ENCODE measurements at places on chromosomes 3 and 15.

DNA sequence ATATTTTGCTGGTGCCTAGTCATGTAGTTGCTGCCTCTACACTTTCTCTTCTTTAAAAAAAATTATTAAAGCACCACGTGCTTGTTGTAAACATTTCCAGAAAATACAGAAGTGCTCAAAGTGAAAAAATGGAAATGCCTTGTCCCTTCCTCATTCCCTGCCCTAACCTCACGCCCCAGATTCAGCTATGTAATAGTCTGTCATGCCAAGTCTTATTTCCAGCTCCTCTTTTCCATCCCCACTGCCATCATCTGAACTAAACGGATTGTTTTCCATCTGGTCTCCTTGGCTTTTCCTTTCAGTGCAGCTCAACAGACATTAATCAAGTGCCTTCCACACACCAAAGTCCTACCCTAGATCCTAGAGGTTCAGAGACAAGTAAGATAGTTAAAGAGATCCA, 15.5 kb downstream of the ZNF774 start:
- DNase-seq = no peak

DNA sequence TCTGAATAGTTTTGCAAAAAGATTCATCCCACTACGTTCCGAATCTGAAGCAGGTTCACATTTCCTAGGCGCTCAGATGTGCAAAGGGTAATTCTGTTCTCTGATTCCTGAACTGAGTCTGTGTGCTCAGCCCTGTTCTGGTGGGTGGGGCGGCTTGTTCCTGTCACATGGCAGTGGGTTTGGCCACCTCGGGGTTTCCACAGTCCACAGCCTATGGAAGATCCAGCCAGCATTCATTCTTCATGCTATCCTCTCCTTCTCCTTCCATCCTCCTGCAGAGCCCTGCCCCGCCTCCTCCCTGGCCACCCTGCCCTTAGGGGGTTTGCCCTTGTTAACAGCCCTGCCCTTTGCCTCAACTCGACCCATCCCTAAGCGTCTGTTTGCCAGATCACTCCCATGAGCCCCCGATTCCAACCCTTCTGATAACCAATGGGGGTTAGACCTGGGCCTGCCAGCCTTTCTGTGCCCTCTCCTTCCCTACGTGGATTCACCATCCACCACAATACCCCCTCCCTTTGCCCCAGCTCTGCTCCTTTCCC, 31.0 kb downstream of the PRR20G start:
- DNase-seq = no peak

- DNase-seq = no peak
Observed at GRCh38 chr3:57709559-57709958, 16.7 kb upstream of the DENND6A start.

- DNase-seq = no peak
Observed at GRCh38 chr3:27986234-27986879, 255.1 kb upstream of the CMC1 start.

DNA sequence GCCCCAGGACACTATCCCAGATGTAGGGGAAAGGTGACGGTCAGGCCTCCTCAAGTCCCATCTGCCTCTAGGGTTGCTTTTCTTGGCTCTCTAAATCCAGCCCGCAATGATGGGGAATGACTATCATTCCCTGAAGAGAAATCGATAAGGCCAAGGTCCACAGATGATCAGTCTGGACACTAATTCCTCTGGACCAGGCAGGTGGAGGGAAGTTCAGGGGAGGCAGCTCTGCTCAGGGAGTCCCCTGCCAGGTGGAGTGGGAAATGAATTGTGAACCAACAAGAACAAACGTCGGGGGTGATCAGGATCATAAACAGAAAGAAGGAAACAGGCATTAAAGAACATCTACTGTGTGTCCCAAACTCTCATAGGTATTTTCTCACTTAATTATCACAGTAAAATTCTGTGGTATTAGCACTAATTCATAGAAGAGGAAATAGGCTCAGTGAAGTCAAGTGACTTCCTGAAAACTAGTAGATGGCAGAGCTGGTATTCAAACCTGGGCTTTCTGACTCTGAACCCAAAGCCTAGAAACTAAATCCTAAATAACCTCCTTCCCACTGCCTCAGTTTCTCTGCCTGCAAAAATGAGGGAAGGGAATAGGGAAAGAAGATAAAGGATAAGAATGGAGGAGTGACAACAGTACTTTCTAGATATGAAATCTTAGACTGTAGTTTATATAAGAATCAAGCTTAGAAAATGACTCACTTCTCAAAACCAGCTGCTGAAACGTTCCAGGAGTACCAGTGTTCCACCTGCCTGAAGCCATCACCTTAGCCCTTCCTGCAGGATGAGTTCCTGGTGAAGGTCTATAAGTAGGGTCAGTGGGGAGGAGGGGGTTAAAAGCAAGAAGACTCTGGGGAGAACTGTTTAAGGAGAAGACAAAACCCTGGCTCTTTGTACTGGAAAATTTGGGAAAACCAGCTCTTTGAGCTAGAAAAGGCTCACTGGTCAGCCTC, 7.5 kb downstream of the BMF start:
- no peak for DNase-seq
